Right ventricle myocardium superior (tissue), 1 donor: ENCODE measurements at places on chromosomes 7 and 10. TPM values are rescaled to one million over a fixed set of nuclear protein-coding genes. Genes with fewer than 3 reads are reported as not detected.

The IFRD1 gene
- total RNA-seq = 18.0 TPM

The OR2A42 gene
- total RNA-seq = not detected

DNA sequence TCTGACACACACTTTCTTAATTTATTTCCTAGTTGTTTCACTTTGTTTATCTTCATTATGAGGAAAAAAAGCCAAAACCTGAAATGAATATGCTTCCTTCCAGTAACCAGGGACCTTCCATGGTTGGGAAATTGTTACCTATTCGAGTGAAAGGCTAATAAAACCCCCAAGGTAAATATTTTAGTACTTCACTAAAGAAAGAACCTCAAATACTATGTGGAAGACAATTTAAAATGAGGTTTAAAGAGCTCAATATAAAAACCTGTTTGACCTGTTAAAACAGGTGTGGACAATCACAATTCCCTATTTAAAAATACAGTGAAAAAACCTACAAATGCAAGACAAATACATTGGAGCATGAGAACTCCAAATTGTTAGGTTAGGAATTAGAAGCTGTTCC lies 192.6 kb downstream of the CFTR start:
- DNase-seq = no peak

DNA sequence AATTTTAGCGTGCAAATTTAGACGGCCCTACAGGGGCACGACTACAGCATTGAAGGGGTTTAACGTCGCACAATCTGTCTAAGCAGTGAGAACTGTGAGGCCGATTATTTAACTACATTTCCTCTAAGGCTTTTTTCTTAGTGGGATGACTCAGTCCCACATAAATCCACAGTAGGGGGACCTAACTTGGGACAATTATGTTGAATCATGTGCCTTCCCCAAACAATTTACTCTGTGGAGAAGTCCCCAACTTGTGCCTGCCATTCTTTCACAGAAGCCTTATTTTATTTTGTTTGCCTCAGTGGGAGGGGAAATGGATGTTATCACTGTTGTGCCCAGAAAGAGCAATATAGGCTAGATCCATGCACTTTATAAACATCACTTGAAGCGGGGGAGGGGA lies 80.3 kb upstream of the CDCA7L start:
- DNase-seq = no peak

- no peak for DNase-seq
Measured at GRCh38 chr10:69425041-69425440, 8.3 kb upstream of the TACR2 start.

DNA sequence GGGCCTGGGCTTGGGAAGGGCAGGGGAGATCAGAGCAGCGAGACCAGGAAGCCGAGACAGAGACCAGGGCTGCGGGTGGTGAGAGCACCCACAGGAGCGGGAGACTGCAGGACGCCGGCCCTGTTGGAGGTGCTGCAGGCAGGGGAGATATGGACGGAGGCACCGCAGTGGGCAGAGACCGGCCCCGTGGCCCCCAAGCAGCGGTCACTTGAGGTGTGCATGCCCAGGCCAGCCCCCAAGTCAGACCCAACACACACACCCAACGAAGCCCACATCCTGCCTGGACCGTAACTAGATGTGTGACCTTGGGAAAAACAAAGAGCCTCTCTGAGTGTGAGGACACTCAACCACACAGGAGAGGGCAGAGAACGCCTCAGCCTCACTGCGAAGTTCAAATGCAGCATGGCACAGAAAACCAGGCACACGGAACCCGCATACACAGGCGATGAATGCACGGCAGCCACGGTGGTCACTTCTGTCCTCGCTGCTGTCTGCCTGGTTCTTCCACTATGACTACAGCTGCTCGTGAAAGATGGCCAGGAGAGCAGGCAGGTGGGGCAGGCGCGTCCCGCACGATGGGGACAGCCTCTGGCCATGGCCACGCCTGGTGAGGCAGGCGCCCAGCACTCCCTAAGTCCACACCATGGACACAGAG lies 214.7 kb downstream of the MAD1L1 start:
- peak; percentile 40 for DNase-seq

DNA sequence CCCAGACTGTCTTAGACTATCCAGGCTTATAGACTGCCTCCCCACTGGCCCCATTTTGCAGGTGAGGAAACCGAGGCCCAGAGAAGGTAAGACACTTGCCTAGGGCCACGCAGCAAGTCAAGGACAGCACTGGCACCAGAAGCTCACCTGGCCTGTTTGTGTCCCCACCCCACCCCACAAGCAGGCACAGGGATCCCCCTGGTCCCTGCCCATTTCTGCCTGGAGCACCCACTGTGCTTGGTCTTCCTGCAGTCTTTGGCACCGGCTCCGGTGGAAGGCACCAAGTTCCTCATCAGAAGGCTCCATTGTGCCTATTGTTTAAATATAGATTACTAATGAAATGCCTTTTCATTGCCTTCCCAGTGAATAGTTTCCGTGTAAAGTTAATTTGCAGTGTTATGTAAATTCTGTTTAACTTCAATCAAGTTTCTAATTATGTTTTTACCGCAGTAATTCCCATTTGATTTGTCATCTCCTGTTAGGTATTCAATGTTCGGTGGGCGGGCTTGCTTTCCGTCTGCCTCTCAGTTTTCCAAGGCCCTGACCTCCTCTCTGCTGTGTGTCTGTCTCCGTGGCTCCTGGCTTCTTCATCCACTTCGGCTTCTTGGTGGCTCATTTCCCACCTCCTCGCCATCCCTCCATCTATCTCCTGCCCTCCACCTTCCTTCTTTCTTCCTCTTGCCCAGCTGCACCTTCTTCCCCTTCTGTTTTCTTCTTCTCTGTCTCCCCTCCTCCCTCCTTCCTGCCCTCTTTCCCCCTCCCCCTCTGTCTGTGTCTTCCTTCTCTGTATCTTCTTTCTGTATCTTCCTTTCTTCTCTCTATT lies 75.8 kb downstream of the ZMIZ1 start:
- DNase-seq = no peak

DNA sequence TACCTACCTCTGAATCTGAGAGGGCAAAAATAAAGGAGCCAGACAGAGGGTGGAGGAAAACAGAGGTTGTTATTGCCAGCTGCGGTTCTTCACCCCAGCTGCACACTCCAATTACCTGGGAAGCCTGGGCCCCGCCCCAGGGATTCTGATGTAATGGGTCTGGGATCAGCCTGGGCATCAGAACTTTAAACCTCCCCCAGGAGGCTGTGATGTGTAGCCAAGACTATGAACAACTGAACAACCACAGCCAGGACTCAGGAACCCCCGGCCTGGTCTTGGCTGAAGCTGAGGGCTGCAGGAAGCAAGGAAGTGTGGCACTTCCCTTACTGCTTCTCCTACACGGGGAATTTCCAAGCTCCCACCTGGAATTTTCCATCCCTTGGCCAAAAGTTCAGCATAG lies 89.3 kb downstream of the HIP1 start:
- DNase-seq = no peak

GRCh38 chr10:102752934-102753664 lies 9.4 kb downstream of the WBP1L start:
- DNase-seq = no peak

GRCh38 chr10:116306847-116307246 lies 17.4 kb upstream of the CCDC172 start:
- DNase-seq = no peak

DNA sequence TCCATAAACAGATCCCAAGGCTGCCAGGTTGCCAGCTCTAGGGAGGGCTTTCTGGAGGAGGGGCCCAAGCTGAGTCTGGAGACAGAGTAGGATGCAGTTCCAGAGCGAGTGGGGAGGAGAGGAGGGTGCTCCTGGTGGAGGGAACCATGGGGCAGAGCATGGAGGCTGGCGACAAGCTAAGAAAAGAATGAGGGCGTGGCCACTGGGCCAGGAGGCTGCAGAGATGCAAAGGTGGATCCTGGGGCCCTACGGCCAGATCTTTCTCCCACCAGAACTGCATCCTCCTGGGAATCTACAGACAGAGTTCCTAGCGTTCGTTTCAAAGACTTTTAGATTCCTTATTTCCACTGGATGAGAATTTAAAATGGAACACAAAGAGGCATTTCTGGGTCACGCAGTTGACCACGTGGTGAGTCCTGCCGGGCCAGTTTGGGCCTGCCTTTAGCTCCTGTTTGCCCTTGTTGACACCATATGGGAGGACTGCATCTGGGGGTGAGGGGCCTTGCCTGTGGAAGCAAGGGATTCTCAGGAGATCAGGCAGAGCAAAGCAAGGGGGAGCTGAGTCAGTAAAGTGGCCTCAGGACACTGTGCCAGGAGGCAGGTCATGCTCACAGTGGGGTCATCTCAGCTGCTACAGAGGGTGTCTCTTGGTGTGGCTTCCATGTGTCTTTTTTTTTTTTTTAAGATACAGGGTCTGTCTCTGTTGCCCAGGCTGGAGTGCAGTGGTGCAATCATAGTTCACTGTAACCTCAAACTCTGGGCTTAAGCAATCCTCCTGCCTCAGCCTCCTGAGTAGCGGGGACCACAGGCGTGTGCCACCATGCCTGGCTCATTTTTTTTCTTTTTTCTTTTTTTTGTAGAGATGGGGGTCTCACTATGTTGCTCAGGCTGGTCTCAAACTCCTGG lies 137.8 kb downstream of the SH3PXD2A start:
- DNase-seq = peak; percentile 14

DNA sequence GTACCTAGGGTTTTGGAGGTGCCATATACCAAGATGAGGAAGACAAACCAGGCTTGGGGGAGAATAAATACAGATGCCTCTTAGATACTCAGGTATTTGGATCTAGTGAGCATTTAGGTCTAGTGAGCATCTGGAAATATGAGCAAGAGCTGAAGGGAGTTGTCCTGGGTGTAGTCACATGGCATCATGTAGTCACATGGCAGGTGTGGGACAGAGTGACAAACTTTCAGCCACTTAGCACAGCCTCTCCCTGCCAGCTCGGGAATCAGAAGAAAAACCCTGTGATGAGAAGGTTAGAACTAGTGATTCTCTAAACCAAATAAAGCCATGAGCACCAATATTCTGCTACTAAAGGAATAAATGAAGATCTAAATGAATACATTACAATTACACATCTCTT lies 24.3 kb downstream of the RGR start:
- DNase-seq = no peak
